ENCODE measurements at places on chromosomes 2 and 18.

DNA sequence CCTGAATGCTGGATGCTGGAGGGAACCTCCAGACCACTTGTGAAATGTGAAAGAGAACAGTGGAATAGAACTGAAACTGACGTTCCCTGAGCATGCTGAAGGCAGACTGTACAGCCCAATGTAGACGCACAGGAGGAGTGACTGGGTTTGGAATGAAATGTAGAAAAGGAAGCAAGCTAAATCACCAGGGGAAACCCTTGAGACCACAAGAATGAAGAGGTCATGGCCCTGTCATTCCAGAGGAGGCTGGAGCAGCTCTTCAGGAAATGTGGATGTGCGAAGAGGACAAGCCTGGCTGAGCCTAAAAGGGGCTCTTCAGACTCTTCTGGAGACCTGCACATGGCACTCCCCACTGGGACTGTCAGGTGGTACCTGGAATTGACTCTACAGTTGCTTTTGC, 118.5 kb upstream of the ALPP start:
- DNase-seq: no peak

DNA sequence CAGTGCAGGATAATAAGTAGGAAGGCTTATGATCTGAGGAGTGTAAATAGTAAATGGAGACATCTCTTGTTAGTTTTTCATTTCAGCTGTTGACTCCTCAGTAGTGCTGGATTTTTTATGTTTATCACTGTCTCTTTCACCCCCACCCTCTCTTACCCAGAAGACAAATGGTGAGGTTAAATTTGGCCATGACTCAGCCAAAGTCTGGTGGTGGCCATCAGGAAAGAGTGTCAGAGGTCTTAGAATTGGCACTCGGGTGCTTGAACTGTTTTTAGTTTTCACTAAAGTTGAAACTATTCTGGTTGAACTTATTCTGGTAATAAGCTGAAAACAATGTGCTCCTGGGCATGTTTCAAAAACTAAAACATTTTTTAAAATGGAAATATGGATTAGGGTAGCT, 123.3 kb downstream of the FHOD3 start:
- no peak for DNase-seq

DNA sequence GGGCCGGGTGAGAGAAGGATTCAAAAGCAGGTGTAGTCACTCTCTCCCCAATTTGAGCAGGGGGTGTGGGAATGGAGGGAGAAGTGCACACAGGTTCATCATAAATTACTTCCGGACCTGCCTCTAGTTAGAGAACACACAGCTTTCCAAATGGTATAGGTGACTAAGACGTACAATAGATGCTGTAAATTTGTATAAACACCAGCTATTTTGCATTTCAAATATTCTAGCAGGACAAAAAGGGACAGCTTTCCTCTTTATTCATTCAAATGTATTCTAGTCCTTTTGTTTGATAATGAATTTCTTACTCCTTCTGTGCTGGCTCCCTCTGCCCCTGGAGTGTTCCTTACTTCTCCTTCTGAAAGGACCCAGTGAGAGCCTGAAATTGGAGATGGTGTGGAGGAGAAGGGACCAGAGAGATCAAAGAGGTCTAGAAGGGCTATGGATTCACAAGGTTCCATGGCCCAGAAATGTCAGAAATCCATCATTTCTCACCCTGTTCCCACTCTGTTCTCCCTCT, 53.2 kb upstream of the SH3BP4 start:
- DNase-seq: no peak

GRCh38 chr2:99422599-99422998, 67.2 kb downstream of the REV1 start:
- DNase-seq: no peak

- no peak for DNase-seq
Observed at GRCh38 chr2:101508636-101509035, 33.7 kb upstream of the RFX8 start.

DNA sequence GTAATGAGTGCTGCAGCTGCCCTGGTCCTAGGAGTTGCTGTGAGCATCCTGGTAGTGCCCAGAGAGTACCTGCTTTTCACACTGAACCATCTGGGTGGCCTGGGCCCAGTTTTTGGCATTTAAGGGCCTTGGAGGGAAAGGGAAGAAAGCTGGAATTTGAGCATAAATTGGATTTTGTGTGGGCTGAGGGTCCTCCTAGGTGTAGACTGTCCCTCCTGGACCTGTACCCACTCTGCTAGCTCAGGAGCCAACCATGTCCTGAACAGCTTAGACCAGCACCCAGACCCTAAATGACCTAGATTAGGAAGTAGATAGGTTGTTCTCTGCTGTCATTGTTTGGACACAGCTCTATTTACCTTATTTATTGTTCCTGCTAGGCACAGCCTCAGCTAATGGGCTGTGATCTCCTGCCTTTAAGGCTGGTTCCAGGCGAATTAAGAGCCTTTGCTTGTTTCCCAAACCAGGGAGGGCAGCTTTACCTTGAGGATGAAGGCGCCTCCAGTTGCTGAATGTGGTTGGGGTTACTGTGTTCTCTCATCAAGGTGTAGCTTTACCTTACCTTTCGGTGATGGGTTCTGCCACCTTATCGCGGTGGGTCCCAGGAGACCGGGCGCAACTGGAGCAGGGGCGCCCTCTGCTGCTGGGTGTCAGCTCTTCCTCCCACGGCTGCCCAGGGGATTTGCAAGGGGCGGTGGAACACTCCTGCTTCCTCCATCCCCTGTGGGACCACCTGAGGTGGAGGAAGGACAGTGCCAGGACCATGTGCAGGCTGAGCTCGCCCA, 34.4 kb downstream of the ITGA6 start:
- DNase-seq: peak; percentile 17

DNA sequence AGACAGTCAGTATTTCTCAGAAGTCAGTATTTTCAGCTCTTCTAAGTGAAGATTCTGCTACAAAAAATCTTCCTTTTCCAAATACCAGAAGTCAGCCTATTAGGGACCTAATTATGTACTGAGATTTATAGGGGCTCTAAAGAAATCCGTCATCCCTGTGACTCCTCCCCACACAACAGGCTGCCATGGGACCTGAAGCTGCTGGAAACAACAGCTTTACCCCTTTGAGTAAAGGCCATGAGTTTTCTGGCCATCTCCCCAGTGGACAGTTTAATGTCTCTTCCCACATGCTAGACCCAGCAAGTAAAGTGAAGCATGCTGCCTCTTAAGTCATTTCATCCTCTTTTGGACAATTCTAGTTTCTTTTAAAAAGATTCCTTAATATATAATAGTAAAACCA, 255.7 kb upstream of the ACVR2A start:
- DNase-seq: no peak

GRCh38 chr2:45014016-45014702, 4.9 kb upstream of the SIX2 start:
- DNase-seq: no peak

DNA sequence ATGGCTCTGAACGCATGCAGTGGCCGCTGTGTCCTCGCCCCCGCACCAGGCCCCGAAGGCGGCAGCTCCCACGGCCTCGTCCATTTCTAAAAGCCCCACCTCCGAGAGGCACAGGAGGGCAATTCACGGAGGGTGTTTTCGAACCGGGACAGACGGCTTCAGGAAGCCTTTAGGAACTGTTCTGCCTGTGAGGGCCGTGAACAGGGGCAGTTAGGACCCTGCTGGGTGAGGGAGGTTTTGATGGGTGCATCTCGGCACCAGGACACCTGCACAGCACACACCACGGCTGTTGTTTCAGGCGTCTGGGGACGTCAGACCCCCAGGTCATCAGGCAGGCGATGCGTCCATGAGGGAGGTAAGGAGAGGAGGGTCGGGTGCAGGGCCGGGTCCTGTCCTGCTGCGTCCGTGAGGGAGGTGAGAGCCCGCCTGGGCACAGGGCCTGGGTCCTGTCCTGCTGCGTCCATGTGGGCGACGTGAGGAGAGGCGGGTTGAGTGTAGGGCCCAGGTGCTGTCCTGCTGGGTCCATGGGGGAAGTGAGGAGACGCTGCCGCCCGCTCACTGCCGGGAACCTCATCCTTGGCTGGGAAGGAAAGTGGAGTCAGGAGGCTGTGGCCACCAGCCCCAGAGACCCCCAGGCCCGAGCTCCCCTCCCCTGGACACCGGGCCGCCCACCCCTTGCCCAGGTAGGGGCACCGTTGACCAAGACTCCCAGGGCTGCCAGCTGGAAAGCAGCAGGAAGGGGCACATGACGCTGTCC, 25.5 kb upstream of the KCNG2 start:
- DNase-seq: no peak

DNA sequence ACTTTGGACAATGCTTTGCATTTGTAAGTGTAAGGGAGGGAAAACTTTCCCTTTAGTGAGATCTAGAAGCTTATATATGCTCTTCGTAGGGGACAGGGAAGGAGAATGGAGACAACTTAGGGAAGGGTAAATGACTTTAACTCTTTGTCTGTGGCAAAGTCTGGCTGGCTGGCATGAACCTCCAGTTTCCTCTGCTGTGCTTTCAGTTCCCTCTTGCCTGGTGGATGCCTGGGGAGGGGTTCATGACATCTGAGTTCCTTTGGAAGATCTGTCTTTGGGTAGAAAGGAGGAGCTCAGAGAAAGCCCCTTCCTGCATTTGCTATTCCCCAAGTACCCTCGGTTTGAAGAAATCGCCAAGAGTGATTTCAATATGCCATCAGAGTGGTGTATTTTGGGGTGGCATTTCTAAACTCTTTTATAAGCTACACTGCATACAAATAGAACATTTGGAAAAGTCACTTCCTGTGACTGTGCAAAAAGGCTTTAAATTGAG, 143.6 kb downstream of the VAPA start:
- no peak for DNase-seq

GRCh38 chr2:239303711-239304532, 96.9 kb downstream of the HDAC4 start:
- DNase-seq: no peak

DNA sequence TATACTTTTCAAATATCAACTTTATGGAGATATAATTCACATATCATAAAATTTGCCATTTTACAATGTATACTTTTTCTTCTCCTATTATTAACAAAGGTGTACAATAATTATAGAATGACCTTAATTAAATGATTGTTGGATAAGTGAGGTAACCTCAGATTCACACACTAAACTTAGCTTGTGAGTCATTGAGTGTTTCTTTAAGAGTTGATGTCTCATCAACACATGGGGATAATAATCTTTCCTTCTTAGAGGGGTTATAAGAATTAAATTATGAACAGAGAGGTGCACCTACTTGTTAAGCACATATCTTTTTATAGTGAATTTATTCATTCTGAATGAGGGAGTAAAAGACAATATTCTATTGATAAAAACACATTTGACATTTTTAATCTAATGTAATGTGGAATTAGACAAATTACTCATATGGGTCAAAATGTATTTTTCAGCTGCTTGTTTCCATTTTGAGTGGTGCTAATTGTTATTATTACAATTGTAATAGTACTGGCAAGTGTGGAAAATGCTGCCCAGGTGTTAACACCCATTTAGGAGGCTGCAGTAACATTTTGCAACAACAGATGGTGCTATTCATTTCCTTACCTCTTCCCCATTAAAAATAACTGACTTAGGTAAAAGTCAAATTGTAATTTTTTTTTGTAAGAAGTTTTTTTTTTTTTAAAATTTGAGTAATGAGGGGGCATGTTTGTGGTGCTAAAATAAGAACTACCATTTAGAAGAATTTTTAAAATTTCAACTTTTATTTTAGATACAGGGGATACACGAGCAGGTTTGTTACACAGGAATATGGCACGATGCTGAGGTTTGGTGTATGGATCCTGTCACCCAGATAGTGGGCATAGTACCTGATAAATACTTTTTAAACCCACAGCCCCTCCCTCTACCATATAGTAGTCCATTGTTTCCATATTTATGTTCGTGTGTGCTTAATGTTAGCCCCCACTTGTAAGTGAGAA, 32.1 kb upstream of the DYNAP start:
- DNase-seq: no peak

GRCh38 chr18:37254236-37254754, 311.3 kb downstream of the CELF4 start:
- DNase-seq: no peak

GRCh38 chr2:105836840-105837692, 92.4 kb downstream of the NCK2 start:
- no peak for DNase-seq

GRCh38 chr18:74778191-74778847, 180.6 kb downstream of the ZNF407 start:
- no peak for DNase-seq

- DNase-seq: no peak
Observed at GRCh38 chr2:214180071-214180470, 230.8 kb upstream of the VWC2L start.

DNA sequence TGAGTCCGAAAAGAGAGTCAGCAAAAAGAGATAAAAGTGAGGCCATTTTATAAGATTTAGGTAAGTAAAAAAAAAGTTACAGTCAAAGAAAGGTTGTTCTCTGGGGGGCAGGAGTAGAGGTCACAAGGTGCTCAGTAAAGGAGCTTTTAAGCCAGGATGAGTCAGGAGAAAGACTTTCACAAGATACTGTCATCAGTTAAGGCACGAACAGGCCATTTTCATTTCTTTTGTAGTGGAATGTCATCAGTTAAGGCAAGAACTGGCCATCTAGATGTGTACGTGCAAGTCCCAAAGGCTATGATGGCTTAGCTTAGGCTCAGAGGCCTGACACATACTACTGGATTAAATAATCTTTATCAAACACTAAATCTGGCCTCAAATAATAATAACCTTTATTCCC, 1207.3 kb upstream of the FAM98A start:
- DNase-seq: no peak

GRCh38 chr2:112293636-112294401, 18.4 kb downstream of the ZC3H6 start:
- no peak for DNase-seq

GRCh38 chr2:2691419-2691818, 360.3 kb upstream of the MYT1L start:
- no peak for DNase-seq

DNA sequence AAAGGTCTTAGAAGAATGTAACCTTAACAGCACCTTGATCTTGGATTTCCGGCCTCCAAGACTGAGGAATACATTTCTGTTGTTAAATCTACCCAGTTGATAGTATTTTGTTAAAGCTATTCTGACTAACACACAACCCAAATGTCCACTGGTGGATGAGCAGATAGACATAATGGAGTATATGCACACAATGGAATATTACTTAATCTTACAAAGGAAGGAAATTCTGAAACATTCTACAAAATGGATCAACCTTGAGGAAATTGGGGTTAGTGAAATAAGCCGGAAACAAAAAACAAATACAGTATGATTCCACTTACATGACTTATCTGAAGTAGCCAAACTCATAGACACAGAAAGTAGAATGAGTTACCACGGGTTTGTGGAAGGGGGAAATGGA, 168.7 kb downstream of the ZNF804A start:
- DNase-seq: no peak

DNA sequence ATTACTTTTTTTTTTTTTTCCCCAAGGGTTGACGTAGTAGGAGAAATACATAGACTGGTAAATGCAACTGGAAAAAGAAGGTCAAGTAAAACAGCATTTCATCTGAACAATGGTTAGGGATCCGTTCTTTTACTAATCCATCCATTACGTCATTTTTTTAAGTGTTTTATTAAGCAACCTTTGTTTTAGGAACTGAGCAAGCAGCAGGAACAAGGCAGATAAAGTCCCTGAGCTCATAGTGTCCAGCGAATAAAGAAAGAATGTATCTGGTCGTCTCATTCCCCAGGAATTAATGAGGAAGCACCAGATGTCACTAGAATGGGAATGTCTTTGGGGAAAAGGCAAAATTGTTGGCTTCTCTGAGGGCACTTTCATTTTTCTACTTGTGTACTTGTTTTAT, 842.4 kb downstream of the TDRD15 start:
- DNase-seq: no peak
